ENCODE measurements at places on chromosomes 3 and 15. TPM values are rescaled to one million over a fixed set of nuclear protein-coding genes. Genes with fewer than 3 reads are reported as not detected.

The ELL3 gene
- total RNA-seq, result 95.5 TPM

The ZMYND10 gene
- 0.64 TPM for total RNA-seq

The SPINK8 gene
- total RNA-seq, result not detected

The SCAANT1 gene
- total RNA-seq, result not detected

The ZNF106 gene
- 46.6 TPM for total RNA-seq

The FBXO22 gene
- 19.6 TPM for total RNA-seq

The KLHL6 gene
- 41.7 TPM for total RNA-seq

The RASGRF1 gene
- total RNA-seq, result 8.6 TPM

The CDAN1 gene
- total RNA-seq, result 15.6 TPM

The PAQR9 gene
- not detected for total RNA-seq

The CCDC39 gene
- not detected for total RNA-seq

The PLCL2 gene
- 40.0 TPM for total RNA-seq

The TERC gene
- 2.5 TPM for total RNA-seq

The RAB6B gene
- total RNA-seq, result not detected

The ZNF860 gene
- total RNA-seq, result 19.1 TPM

The STRC gene
- total RNA-seq, result 0.42 TPM

The KLHL40 gene
- not detected for total RNA-seq

The FMN1 gene
- 0.69 TPM for total RNA-seq

GRCh38 chr3:184678317-184679055 lies 33.4 kb downstream of the MAGEF1 start:
- DNase-seq, result no peak

GRCh38 chr3:124697302-124697701 lies 33.0 kb upstream of the UMPS start:
- no peak for DNase-seq

DNA sequence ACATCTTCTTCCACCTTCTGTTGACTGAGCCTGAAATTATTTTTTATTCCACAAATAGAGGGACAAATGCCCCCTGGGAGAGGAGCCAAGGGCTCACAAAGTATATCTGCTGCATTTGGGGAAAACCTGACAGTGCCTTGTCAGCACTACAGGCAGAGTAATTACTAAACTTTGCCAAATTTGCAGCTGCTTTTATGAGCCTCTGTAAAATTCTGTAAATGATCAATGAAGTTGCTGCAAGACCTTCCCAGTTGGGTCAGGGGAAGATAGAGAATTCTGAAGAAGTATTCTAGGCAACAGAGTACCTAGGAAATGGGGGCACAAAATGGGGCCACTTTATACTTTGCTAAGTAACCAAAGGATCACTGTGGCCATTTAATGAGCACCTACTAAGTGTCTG lies 10.5 kb downstream of the GHSR start:
- DNase-seq, result no peak

DNA sequence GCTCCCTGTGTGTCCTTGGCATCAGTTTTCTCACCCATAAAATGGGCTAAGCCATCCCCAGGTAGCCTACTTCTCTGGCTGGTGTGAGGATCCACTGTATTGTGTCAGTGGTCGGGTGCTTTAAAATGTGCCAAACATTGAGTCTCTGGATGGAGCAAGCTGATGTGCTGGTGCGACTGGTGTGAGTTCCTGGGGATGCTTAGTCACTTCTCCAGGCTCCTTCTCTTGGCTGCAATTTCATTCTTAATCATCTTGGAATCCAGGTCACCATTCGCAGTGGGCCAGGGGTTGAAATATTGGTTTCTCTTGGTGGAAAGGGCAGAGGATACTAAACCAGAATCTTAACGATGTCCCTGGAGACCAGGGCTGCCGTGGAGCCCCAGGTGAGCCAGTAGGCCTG lies 29.3 kb downstream of the SCN5A start:
- no peak for DNase-seq

GRCh38 chr3:113039546-113039945 lies 48.8 kb downstream of the GTPBP8 start:
- no peak for DNase-seq

GRCh38 chr3:152857082-152857481 lies 22.2 kb downstream of the P2RY1 start:
- DNase-seq, result no peak

GRCh38 chr15:52133510-52134220 lies 21.1 kb upstream of the BCL2L10 start:
- DNase-seq, result no peak

DNA sequence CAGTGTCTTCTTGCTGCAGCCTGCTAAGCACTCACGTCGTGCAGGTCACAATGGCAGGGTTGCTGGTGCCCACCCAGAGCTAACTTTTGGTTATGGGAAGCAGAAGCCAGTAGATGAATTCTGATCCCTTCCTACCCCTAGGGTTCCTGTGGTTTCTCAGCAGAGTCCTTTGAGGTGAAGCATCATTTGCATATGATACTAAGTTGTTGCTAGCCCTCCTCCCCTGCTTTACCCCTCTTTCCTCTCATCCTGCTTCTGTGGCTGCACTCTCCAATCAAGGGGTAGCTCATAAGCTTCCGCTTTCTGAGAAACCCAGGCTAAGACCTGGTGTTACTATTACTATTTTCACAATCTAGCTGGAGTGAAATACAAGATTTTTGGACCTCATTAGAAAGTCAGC lies 22.1 kb upstream of the HEG1 start:
- DNase-seq, result no peak

DNA sequence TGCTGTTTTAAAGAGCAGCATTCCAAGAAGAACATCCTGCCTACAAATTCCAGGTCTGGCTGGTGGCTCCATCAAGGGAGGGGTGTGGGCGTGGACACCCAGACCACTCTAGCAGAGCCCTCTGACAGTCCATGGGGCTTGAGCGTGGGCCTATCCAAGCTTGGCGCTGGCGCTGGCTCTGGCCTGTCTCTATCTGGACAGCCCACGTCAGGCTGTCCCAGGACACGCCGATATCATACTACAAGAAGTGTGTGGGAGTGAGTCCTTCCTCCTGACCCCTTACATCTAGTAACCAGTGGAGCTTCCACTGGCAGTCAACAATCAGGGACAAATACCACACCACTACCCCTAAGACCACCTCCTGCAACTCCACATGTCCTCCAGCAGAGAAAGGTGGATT lies 17.1 kb upstream of the DUSP7 start:
- no peak for DNase-seq

DNA sequence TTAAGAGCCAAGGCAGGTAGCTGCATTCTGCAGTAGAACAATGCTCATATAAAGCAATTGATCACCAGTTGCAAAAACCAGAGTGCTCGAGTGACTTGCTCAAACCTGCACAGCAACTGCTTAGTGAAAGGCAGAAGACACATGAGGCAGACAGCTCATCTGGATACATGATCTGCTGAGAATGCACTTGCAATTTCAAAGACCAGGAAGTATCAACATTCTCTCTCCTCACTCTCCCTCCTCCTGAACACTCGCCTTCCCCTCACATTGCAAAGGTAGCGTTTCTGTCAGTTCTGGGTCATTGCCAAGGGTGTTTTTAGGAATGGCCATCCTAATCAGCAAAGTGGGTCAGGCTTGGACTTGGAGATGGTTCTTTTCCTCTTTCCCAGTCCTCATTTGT lies 61.0 kb downstream of the BFSP2 start:
- DNase-seq, result no peak

DNA sequence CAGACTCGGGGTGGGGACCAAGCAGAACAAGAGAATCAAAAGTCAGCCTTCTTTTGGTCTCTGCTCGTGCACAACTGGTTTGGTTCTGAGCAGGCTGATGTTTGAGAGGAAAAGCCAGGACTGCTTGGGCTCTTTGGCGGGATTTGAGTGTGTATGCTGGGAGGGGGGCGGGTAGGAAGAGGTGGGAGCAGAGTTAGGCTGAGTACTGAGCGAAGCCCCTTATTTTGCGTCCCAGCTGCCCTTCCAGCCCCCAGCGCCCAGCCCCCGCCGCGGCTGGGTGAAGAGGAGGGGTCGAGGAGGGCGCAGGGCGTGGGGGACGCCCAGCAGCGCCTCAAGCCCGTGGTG lies 153.5 kb upstream of the GOLIM4 start:
- no peak for DNase-seq

DNA sequence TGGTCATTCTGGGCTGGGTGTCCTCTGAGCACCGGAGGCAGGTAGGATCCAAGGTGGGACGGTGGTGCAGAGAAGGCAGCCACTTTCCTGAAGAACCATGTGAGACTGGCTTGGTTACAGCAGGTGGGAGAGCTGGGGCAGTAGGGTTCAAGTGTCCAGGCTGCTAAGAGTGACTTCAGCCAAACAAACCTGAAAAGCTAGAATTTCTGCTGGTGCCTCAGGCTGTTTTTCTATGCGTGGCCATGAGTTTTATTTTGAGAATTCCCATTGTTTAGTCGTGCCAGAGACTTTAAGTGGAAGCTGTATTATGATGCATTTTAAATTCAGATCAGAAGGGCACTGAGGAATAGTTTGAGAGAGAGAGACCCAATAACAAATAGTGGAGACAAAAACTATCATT lies 20.1 kb downstream of the USP13 start:
- DNase-seq, result no peak

GRCh38 chr3:135197246-135197645 lies 402.2 kb downstream of the EPHB1 start:
- DNase-seq, result no peak

DNA sequence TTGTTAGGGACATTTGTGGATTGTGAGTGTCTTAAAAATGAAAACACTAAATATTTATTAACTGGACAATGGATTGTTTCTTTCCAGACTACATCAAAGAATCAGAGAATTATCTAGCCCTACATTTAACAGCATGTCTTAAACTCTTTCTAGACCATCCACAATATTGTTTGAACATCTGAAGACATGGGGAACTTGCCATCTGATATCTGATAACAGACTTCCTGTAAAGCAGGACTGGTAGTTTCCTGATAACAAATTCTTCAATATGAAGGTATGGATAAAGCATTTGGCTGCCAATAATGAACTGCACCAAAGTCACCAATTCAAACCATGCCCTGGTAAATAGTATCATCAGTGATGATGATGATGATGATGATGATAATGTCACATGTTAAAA lies 26.2 kb upstream of the HACD2 start:
- DNase-seq, result no peak

GRCh38 chr3:158845765-158846350 lies 44.0 kb downstream of the MFSD1 start:
- no peak for DNase-seq

GRCh38 chr15:77122576-77122975 lies 51.7 kb upstream of the TSPAN3 start:
- DNase-seq, result no peak

DNA sequence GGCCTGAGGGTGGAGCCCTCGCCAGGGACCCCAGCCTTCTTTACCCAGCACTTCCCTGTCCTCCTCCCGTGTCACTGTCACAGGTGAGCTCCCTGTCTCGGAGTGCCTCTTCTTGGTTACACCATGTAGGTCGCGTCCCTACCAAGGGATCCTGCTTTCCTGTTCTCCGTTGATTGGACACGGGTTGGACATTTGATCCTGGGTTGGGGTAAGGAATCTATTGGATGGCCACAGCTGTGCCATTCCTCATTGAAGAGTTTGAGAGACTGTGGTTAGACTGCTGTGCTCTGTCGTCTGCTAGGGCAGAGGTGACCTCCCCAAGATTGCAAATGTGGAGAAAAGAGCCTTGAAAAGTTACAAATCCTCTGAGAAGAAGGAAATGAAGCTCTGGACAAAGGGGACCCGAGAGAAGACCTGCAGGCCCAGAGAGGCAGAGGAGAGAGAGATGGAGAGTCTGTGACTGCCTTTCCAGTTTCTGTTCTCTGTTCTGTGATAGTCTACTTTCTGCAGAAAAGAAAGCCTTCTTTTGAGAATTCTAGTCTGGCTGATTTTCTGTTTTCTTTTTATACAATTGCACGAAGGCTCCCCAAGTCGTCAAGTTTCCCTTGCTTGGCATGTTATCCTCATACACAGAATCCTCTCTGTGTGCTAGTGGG lies 325.7 kb upstream of the RGMA start:
- DNase-seq, result no peak

DNA sequence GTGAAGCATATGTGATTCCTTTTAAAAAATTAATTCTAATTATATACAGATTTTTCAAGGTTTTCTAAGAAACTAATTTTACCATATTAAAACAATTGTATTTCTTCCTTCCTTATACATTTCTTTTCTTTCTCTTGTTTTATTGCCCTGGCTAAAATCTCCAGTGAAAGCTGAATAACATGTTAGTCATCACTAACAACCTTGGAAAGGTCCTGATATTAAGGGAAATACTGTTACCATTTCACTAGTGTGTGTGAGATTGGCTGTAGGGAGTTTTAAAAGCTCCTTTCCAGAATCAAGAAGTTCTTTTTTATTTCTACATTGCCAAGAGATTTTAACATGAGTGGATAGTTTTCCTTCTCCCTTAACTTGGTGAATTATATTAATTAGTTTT lies 229.7 kb upstream of the EIF1B start:
- no peak for DNase-seq

DNA sequence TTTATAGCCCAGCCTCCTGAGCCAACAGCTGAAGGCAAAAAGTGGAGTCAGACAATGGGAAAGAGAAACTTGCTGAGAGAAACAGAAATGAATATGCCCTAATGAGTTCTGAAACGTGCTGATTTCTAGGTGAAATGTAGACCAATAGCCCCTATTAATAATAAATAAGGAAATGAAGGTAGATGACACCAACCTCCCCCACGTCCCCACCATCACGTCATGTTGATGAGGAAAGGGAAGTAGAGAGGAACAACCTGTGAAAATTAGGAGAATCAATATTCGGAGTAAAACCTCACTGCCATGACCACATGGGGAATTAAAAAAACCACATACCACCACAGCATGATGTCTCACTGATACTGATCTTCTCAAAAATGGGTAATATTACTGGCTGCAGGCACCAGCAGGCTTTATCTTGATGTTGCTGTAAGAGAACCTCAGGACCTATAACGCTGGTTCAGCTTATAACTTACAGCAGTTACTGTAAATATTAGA lies 64.0 kb downstream of the KAT2B start:
- DNase-seq, result no peak

- no peak for DNase-seq
These were observed 40.0 kb upstream of the FAM3D start for GRCh38 chr3:58706395-58707167.

- DNase-seq, result no peak
These were observed 103.0 kb downstream of the ETFA start for GRCh38 chr15:76208084-76208785.

DNA sequence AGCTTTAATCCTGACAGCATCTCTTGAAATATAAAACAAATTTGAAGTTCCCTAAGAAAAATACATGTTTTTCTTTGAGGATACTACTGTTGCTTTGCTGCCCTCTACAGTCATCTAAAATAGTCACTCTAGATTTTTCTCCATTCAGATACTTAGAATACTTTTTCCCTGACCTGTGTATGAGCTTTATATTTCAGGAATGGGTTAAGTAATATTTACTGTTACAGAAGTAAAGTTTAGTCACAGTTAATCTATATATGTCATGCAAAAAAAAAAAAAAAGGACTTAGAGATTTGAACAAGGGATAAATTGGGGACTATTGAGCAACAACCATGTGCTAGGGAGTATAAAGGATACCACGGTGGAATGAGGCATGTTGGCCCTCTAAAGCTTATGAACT lies 8.8 kb downstream of the NECTIN3 start:
- DNase-seq, result no peak

- DNase-seq, result no peak
These were observed 80.2 kb downstream of the LRRK1 start for GRCh38 chr15:100999369-100999768.

Data from activated B cell treated with CpG ODN at 0.5 μM for 24 hours (primary cell).